ENCODE measurements at places on chromosomes 1 and 21.

DNA sequence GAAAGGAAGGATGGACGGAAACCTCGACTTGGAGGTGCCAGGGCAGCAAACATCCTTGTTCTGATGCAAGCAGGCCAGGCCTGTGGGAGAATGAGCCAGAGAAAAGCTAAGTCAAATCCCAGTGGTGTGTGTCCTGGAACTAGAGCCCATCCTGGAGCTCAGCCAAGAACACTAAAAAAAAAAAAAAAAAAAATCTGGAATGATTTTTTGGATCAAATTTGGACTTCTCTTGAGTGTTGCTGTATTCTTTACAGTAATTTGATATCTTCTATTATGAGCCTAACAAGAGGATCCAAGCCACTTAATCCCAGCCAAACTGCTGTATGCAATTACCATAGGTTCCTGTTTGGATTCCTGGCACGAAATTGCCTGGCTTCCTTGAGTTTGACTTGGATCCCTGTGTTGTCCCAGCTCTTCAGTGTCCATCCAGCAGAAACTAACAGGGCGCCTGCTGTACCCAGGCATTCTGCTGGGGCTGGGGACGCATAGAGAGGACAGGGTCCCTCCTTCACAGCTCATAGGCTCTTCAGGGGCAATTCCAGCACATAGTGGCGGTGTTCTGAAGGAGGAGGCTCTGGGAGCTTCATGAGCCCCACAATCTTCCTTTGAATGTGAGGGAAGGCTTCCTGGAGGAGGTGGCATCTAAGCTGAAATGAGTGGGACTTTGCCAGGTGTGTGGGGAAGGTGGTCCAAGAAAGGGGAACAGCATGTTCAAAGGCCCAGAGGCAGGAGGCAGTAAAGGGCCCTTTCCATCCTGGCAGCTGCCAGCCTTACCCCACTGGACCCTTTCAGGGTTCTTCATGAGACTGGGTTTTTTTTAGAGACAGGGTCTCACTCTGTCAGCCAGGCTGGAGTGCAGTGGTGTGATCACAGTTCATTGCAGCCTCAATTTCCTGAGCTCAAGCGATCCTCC lies 24.7 kb downstream of the EPHX1 start:
- no peak for DNase-seq

- no peak for DNase-seq
Measured at GRCh38 chr1:32242341-32242851, 4.6 kb upstream of the FAM167B start.

DNA sequence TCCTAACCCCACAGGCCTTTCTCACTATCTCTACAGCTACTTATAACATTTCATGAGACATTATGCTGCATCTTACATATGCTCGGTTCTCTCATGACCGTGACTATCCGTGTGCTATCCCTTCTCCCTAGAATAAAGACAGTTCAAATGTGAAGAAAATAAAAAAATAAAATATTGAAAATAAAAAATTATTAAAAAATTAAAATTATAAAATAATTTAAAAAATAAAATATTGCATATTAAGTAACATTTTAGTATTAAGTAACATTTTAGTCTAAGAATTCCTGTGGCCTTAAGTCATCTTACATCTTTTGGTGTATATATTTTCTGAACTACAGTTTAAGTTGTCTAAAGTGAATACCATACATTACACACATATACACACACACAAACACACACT lies 415.5 kb downstream of the DPYD start:
- DNase-seq = no peak

- peak; percentile 29 for DNase-seq
Measured at GRCh38 chr1:88595355-88596002, 88.6 kb upstream of the PKN2 start.

DNA sequence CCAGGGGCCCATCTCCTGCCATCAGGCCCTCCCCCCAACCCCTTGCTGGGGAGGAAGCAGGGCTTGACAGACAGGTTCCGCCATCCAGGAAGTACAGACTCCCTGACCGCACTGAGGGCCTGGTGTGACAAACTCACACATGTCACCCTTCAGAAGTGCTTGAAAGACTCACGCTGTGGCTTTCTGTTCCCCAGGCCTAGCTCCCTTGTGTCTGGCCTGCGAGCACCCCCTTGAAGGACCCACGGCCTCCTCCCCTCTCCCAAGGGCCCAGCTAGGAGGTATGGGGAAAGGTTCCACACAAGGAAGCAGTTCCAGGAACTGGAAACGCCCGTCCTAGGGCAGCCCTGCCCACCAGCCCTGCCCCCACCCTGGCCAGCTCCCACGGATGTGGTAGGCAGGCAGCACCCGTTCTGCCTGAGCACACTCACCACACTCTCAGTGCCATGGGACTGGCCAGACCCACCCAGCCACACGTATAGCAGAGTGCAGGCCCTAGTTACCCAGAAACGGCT lies 26.7 kb downstream of the SLC2A1 start:
- DNase-seq = no peak

- DNase-seq = no peak
Measured at GRCh38 chr21:28734522-28735175, 258.0 kb downstream of the LTN1 start.

GRCh38 chr1:63674238-63674864 lies 81.1 kb downstream of the PGM1 start:
- peak; percentile 82 for DNase-seq

DNA sequence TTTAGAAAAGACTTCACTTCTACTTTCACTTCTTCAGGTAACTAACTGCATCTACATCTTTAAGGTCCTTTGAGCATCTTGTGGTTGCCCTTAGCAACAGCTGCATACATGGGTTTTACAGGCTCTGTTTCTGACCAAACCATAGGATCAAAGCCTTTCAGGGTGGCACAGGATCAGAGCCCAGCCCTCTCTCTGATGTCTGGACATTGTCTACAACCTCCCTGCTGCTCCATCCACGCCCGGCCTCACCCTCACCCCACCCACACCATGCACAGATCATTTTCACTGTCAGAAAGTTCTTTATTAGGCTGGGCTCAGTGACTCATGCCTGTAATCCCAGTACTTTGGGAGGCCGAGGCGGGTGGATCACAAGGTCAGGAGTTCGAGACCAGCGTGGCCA lies 5.2 kb downstream of the NCF2 start:
- DNase-seq = peak; percentile 64

GRCh38 chr1:8396083-8396785 lies 78.3 kb downstream of the SLC45A1 start:
- no peak for DNase-seq

DNA sequence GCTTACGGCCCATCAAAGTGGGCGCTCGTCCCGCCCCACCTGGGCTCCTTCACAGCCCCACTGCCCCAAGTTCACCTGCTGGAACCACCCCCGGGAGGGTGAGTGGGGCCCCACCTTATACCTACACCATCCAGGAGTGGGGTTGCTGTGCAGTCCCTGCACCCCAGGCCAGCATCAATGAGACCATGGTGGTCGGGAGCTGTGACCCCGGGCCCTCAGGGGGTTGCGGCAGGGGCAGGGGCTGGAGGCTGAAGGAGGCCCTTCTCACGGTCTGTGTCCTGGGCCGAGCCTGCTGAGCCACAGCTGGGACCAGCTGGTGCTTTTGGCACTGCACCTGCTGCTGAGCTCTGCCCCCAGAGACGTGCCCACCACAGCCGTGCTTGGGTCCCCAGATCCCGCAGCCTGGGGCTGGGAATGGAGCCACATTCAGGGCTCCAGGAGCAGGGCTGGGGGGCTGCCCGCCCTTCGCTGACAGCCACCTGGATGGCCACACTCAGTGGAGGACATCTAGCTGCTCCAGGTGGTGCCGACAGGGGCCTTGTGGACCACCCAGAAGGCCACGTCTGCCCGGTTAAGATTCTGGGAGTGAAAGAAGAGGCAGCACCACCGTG lies 17.4 kb downstream of the ACTRT2 start:
- no peak for DNase-seq

GRCh38 chr1:231991231-231991630 lies 364.6 kb downstream of the DISC1 start:
- DNase-seq = no peak

DNA sequence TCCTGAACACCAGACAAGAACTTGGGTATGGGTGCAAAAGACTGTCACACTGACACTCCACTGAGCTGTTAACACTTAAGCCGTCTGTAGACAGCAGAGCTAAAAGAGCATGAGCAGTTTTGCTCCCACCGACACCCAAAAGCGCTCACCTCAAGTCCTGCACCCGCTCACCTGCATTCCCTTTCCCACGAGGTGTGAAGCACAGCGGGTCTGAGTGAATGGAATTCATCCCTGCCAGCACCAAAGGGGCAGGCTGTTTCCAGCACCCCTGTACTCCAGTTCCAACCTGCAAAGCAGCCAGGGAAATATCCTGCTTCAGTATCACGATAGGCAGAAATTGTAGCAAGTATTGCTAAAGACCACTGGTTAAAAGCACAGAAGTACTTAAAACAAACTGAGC lies 28.8 kb downstream of the KRTAP21-3 start:
- no peak for DNase-seq

GRCh38 chr1:178739285-178740045 lies 14.4 kb downstream of the RALGPS2 start:
- DNase-seq = no peak

DNA sequence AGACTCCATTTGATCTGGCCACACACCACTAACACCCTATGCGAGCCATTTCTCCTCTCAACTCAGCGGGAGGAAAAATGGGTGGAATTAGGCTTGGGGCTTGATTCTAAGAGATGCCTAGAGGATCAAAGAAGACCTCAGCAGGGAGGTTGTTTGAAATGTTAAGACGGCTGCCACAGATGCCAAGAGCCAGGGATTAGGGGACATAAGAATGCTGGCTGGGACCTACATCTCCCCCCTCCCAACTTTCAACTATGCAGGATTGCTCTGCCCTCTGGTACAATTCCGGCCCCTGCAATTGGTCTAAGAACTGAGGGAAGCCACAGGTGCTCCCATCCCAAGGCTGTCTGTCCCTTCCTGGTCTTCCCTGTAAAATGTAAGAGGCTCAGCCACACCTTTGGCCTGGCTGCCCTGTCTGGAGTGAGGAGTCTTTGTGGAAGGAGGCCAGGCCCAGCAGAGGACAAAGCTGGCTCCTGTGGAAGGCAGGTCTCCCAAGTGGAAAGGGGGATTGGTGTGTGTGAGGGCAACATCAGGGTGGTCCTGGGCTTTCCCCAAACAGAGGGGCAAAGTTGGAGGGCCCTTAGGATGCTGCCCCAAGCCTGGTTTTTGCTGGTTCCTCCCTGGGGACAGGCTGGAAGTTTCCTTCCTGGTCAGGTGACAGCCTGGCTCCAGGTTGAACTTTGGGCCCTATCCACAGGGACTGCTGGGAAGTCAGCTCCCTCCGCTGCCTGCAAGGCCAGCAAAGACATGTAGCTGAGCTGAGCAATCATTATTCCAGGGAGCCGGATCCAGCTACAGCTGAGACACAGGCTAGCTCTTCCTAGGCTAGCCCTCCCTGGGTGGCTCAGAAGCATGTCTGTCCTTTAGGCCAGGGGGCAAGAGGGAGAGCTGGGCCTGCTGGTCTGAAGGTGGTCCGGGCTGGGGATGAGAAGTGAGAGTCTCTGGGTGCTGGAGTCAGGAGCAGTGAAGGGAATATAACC lies 34.5 kb upstream of the SYNC start:
- DNase-seq = peak; percentile 70

DNA sequence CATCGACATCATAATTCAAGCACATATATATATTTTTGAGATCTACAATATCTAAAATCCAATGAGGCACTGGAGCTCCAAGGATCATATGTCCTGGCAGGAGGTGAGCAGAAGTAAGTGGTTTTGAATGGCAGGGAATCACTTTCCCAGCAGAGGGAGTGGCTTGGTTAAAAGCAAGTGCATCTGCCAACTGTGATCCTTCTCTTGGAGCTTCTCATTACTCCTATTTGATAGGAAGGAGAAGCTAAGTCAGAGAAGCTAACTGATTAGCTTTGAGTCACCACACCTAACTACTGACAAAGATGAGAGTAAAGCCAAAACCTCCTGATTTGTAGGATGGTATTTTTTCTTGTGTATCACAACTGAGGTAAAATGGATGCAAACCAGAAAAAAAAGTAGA lies 55.0 kb downstream of the ALG14 start:
- no peak for DNase-seq

- no peak for DNase-seq
Measured at GRCh38 chr21:14243874-14244273, 27.9 kb downstream of the RBM11 start.

GRCh38 chr1:2306151-2306978 lies 78.2 kb downstream of the SKI start:
- DNase-seq = no peak

GRCh38 chr1:10160907-10161490 lies 49.4 kb upstream of the KIF1B start:
- DNase-seq = no peak

DNA sequence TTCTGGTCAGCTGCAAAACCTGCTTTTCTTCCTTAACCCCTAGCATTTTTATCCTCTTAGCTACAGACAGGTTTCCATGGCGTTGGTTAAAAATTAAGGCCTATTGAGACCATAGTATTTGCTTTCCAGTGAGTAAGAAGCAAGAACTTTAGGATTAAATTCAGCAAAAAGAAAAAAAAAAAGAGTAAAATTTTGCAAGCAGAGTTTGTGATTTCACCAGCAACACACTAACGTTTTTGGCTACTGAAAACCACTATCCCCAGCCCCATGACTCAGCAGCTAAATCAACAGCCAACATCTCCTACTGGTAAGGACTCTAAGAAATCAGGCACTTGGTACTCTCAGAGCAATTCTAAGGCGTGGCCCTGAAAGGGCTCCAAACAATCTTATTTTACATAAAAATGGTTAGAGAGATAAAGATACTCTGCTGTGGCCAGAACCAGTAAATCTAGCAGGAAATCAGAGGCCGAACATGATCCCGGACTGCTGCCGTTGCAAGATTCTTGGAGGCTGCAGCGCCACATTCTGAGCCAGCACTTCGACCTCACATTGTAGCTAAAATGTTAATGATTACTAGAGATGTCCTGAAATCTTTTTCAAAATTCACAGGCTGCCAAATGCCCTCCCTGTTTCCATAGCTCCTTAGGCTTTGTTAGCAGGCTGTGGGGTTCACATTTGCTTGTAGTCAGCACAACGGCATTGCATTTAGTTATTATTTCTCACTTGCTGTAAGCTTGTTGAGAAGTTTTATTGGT lies 1.6 kb upstream of the ENO1 start:
- DNase-seq = peak; percentile 66

DNA sequence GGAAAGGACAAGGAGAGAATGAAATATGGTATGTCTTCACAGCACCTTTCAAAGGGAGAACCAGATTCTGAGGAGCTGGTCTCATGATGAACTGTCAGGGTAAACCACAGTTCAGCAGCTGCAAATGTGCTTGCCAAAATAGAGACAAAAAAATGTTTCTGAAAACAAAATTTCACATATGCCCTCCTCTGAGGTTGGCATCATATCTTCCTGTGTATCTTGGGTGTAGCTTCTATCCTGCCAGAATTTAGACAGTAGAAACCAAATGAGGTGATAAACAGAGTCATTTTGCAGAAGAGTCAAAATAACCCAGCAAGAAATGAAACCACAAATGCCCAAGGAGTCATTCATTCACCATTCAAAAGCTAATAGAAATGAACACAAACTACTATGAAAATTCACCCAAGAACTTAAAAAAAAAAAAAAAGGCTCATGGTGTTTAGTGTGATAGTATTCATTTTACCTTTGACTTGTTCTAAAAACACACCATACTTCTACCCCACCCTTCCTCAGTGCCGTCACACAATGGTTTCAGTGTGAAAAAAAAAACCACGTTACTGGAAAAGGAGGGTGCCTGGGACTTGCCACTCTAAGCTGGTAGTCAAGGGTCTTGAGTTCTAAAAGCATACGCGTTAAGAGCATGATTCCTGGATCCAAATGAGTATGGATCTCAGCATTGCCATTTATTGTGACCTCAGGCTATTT lies 18.5 kb downstream of the SELL start:
- no peak for DNase-seq

- DNase-seq = no peak
Measured at GRCh38 chr1:16226490-16227179, 10.3 kb downstream of the CPLANE2 start.

All from LoVo (cell line).